ENCODE measurements at places on chromosomes 5 and 9.

GRCh38 chr5:15079566-15079965 is 208.0 kb upstream of the ANKH start:
- DNase-seq: no peak

DNA sequence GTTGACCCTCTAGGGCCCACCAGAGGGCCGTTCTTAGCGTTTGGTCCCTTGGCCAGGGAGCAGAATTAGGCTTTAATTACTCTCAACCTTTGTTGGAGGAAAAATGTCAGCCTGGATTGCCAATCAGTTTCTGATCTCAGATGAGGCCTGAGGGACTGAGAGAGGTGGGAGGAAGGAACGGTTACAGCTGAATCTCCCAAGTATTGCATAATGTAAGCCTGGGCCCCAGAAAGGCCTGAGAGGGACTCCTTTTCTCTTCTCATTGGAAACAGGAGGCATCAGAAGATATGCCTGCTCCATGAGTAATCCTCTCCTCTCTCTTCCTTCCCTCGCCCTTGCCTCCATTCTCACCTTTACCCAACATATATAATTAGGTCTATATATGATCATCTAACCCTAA is 105.7 kb downstream of the INSYN2B start:
- no peak for DNase-seq

- no peak for DNase-seq
Measured at GRCh38 chr5:131610198-131611063, 24.6 kb downstream of the RAPGEF6 start.

GRCh38 chr9:126406075-126406667 is 79.5 kb downstream of the MVB12B start:
- DNase-seq: no peak

- no peak for DNase-seq
Measured at GRCh38 chr5:173435447-173435846, 107.2 kb upstream of the STC2 start.

GRCh38 chr9:90169490-90169889 is 473.1 kb downstream of the DIRAS2 start:
- DNase-seq: no peak

Measured in stimulated activated CD4-positive, alpha-beta T cell treated with anti-CD3 and anti-CD28 coated beads, Interleukin-15, amount 100 ng/mL, for 1 hour (primary cell).